Astrocyte (in vitro differentiated cells and primary cell): ENCODE measurements at places on chromosomes 2 and 18.

DNA sequence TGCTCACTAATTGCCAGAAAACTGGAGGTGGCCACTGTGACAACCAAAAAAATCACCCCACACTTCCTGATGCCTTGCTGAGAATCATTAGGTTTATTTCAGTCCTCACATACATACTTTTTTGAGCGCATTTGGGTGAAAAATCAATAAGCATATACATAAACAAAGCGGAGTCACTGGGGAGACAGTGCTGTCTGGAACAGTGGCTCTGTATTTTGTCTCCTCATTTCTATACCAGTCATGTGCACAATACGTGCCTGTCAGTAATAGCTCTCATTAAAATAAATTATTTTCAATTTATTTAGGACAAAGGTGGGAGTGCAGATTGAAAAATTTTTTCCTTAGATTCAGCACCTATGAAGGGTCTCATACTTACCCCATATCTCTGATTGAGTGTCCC, 48.2 kb downstream of the CXCR4 start:
- DNase-seq, result no peak

DNA sequence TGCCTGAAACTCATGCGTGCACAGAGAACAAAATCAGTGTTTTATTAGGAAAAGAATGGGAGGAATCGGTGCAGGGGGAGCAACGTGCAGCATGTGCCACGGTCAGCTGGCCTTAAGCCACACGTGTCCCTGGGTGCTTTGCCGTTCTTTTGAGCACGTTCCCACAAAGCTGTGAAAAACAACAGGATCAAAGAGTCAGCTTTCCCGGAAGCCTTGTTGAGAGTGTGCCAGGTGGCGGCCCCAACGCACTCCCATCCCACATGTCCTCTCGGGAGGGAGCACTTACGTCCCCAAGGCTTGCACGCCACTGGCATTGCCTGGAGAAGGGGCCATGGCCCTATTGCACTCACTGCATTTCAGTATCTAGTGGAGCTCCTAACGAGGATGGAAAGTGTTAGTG, 511.2 kb downstream of the EIPR1 start:
- no peak for DNase-seq

GRCh38 chr2:98479959-98480524, 35.4 kb downstream of the INPP4A start:
- DNase-seq, result peak; percentile 61

DNA sequence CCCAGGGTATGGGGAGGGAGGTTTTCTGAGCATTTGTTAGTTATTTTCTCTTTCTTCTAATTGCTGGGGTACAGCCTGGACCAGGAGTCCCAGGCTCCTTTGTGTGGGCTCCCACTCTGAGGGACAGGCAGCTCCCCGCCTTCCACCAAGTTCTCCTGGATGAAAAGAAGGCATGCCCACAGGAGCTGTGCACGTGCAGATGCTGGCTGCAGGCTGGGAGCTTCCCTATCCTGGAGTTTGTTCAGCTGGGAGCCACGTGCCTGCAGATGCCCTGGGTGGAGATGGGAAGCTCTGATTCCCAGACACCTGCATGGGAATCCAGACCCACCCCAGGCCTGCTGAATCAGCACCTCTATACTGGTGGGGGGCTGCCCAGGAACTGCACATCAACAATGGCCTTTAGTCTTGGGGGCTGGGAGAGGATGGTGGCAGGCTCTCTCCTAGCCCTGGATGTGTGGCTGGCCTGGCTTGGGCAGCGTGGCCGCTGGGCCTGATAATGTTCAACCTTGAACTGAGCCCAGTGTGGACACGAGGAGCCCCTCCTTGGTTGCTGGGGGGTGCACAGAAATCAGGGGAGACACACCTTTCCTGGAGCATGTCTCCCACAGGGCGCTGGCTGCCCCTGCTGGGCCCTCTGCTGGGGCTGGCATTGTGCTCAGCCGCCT, 233.6 kb upstream of the HS6ST1 start:
- DNase-seq, result no peak

DNA sequence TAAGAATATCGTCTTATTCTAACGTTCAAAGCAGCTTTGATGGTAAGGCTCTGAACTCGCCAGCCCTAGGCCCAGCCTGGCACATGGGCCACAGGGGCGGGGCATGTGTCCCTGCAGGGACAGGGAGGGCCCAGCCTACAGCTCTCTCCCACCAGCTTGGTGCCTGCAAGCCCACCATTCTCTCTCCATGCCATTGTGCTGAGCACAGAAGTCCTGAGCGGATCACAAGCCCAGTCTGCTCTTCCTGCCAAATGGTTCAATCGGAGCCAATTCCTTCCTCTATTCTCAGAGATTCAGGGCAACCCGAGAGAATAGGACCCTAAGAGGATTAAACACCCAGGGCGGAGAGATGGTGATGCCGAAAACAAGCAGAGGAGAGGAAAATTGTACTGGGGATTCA, 50.3 kb upstream of the APCDD1 start:
- no peak for DNase-seq
